Stimulated activated CD8-positive, alpha-beta memory T cell treated with anti-CD3 and anti-CD28 coated beads, Interleukin-4, amount 100 ng/mL, for 4 hours (primary cell): ENCODE measurements at places on chromosomes 2 and 18.

DNA sequence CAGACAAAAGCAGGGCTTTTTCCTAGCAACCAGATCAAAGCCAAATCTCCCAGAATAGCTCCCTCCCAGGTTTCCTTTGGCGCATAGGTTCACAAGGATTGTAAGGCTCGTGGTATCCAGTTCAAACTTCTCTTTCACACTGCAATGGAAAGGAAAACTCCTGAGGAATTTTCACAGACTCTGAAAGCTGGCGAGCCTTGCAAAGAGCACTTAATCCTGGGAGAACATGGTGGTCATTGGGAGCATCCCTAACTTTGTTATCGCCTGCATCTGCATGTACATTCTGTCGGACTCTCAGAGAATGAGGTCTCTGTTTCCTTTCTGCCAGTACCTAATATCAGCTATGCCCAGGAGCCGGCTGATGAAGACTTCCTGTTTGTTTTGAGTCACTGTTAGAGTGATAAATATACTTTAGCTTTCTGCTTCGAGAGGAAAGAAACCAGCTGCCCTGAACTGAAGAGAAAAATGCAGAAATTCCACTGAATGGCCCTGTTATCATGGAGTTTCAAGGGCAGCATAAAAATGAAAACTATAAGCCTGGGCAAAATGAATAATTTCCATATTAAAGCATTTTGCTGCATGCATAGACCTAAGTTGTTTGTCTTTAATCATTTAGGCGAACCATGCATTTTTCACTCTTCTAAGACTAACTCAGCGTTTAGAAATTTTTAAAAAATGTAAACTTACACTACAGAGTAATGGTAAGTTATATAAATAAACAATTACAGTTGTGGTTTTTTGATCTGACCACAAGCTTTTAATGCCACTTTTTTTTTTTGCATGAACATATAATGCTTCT lies 76.4 kb upstream of the ZEB2 start:
- no peak for DNase-seq

- no peak for DNase-seq
Measured at GRCh38 chr2:219125886-219126270, 34.7 kb downstream of the NHEJ1 start.

DNA sequence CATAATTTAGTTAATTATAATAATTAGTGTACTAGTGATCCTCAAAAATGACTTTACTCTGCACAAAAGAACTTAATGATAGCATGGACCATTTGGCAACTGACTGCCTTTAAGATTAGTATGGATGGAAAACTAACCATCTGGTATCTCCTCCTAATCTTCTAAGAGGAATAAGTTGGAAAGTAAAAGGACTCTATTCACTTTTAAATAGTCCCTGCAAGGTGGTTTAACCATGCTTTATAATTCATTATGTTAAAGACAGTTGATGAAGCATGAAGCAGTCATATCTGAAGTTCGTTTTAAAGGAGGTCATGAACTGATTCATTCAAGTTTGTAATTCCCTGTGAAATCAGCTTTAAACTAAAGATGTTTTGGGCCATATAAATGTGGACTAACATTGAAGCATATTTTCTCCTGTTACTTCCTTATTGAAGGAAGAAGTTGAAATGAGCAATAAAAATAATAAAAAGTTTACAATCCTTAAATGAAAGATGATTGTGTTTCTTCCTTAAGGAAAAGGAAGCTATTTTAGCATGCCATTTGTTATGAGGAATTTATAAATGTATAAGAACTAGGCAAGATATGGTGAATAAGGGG lies 446.0 kb downstream of the XIRP2 start:
- no peak for DNase-seq

DNA sequence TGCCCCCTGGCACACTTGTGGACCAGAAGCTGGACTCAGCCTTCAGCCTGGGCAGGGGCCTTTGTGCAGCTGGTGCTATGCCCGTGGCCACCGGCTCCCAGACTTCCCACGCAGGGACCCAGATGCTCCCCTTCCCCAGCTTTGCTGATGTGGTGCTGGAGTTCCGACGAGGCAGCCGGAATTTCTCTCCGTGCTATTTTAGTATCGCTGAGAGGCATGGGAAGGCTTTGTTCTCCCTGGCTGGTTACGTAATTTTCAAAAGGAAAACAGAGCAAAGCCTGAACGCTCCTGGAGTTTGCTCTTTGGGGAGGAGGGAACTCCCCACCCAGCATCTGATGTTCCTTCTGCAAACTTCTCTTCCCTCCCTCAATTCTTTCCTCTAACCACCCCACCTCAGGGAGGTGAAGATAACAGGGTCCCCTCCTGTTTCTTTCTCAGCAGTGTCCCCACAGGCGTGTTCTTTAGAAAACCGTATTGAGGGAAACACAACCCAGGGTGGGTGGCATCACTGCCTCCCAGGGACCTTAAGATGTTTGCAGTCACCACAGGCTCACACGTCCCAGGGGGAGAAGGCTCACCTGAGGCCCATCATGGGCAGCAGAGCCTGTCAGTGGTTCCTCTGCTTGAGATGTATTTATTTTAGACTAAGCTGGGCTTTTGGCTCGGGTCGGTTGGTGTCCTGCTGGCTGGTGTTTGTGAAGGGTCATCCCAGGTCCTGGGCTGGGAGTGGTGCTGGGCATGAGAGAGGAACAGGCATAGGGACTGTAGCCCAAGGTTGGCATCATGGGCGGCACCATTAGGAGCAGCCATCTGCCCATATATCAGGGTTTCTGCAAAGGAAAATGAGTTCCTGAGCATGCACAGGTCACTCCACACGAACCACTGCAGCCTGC lies 95.0 kb downstream of the MAPK4 start:
- DNase-seq: no peak

DNA sequence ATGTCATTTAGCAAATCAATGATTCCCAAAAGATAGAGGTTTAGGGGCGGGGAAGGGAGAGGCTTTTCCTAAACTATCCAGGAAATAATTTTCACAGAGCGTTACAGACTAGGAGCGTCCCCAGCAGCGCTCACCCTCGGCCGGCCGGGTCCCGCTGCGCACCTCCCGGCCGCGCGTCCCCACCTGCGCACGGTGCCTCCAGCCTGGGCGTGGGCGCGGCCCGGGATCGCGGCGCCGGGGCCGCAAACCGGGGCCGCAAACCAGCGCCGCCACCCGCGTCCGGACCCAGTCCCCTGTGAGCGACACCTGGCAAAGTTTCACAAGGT lies 684 bp upstream of the ZCCHC2 start:
- DNase-seq: no peak

GRCh38 chr2:108253106-108253505 lies 13.3 kb downstream of the SULT1C3 start:
- DNase-seq: no peak

- no peak for DNase-seq
Measured at GRCh38 chr2:128345436-128346165, 26.9 kb upstream of the HS6ST1 start.

GRCh38 chr2:197599285-197599965 lies 76.0 kb downstream of the RFTN2 start:
- no peak for DNase-seq

DNA sequence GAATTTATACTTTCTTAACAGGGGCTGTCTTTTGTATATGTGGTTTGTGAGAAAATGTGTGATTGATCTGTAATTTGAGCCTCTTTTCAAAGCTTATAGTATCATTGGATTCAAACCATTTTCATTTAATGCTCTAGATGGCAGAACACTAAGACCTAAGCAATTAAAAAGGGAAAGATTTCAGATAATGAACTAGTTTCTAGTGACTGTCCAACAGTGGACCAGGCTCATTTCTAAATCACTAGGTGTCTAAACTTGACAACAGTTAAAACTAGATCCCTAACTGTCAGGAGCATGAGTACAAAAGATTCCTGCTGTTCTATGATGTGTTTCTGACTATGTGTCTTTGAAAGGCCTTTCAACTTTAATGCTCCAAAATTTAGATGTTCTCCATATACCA lies 54.6 kb downstream of the ANKRD44 start:
- no peak for DNase-seq

GRCh38 chr2:216012133-216012829 lies 1.1 kb downstream of the MREG start:
- DNase-seq: no peak

DNA sequence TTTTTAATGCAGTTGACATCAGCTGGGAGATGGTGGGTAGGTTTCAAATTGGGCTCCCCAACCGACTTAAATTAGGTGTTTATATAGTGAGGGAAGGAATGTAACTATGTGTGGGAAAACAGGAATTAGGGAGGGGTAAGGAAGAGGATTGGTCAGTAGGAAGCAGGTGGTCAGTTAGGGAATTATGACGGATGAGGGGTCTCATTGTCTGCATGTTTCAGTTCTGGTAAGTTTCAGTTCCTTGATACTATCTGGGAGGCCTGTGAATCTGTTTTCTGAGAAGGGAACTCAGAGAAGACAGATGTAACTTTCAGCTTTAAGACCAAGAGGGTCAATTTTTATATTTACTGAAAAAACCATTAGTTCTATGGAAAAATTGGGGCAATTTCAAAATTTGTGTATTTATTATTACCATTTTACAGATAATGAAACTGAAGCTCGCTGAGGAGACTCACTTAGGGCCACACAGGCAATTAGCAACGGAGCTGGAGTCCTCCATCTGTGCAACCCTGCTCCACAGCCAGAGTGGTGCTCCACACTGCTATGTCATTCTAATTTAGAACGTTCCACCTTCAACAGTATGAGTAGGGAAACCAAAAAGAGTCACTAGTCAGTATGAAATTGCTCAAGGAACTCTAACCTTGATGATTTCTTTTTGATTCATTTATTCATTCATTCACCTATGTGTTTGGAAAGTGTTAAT lies 36.0 kb upstream of the CCDC195 start:
- no peak for DNase-seq
